Activated CD8-positive, alpha-beta memory T cell treated with anti-CD3 and anti-CD28 coated beads for 24 hours (primary cell): ENCODE measurements at places on chromosomes 2 and 18.

DNA sequence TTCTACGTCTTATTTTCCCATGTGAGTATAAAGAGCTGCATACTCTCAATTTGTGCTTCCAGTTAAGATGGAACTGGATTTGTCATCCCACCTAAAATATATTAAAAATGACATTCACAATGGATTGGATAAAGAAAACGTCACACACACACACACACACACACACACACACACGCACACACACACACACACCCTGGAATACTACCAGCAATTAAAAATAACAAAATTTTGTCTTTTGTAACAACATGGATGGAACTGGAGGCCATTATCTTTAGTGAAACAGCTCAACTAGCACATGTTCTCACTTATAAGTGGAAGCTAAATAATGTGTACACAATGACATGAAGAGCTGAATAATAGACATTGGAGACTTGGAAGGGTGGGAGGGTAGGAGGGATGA, 3.8 kb upstream of the QPCT start:
- DNase-seq = no peak

- DNase-seq = no peak
Measured at GRCh38 chr2:50858156-50858555, 173.8 kb downstream of the NRXN1 start.

- no peak for DNase-seq
Measured at GRCh38 chr2:42214669-42215068, 45.5 kb downstream of the EML4 start.

GRCh38 chr2:181581534-181581933, 75.4 kb downstream of the CERKL start:
- no peak for DNase-seq

- no peak for DNase-seq
Measured at GRCh38 chr2:24793761-24794435, 673 bp downstream of the CENPO start.

DNA sequence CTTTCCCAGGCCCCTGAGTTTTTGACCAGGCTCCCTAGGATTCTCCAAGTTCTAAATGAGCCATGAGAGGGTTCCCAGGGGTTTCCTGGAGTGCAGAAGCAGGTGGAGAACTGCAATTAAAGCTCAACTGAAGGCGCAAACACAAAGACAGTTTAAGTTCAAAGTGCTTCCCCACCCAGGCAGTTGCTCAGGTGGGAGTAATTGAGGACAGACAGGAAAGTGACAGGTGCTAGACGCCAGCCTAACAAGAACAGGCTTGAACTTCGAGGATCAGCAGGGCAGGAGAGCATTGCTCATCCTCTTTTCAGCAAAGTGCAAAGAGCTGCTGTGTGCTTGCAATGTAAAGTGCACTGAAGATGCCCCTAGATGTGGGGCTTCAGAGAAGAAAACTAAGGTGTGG, 77.2 kb upstream of the ST8SIA3 start:
- DNase-seq = no peak

- DNase-seq = no peak
Measured at GRCh38 chr18:35634323-35634722, 52.8 kb downstream of the GALNT1 start.

GRCh38 chr2:861655-862354, 88.8 kb upstream of the SNTG2 start:
- DNase-seq = no peak

DNA sequence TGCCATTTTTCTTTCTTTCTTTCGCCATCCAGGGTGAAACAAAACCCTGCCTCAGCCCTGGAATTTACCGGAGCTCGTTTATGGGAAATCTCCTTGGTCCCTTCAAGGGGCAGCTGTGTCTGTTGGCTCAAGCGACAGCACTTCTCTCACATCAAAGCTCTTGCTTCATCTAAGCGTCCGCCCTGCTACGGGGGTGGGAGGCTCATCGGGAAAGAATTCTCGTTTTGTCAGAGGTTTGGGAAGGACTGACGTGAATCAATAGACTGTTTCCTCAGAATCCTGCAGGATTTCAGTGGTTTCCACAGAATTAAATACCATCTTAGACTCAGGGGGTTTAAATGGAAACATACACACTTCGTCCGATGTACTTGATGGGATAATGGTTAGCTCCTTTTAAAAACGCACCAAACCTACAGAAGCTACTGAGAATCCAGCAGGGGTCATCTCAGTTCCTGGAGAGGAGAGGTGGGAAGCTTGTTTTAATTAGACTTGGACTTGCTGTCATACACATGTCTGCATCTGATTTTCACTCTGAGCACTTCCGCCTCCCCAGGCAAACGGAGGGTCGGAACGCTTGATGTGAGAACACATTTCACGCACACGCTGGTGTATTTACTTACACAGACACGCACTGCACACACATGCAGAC, 91.6 kb downstream of the ASB1 start:
- DNase-seq = no peak

GRCh38 chr2:177260379-177260778, 4.1 kb downstream of the NFE2L2 start:
- no peak for DNase-seq

GRCh38 chr18:59249199-59249774, 24.0 kb downstream of the RAX start:
- DNase-seq = no peak

DNA sequence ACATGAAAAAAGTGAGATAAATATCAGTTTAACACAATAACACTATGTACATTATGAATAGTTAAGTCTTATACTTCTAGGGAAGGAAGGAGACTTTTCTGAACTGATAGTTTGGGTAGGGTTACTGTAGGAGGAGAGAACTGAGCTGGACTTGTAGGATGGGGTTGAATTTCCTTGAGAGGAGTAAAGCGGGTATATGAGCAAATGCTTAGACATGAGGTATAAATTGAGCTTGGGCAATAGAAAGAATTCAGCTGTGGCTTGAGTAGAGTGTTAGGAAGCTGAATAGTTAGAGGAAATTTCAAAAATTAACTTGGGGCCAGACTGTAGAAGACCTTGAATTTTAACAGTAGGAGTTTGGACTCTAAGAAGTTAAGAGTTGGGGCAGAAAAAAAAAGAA, 45.1 kb downstream of the LCLAT1 start:
- no peak for DNase-seq

GRCh38 chr2:202387608-202388342, 11.6 kb downstream of the BMPR2 start:
- no peak for DNase-seq

- DNase-seq = no peak
Measured at GRCh38 chr2:42079737-42080287, 32.0 kb downstream of the PKDCC start.

DNA sequence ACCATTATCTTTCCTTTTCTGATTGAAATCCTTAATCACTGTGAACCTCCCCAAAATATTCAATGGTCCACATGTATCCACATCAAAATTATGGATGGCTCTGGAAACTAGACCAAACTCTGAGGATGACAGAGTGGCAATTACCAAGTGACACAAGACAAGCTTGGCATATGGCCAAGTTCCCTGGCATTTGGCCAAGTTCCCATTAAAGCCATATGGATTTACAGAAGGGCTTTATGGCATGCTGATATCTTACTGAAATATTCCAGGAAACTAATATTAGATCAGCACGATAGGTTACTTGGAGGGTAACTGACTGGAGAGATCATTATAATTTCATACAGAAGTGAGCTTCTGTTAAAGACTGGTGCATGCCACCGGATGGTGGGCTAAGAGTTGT, 21.9 kb upstream of the CERS6 start:
- DNase-seq = no peak

GRCh38 chr2:215002500-215002899, 135.9 kb downstream of the ABCA12 start:
- DNase-seq = no peak

- DNase-seq = no peak
Measured at GRCh38 chr2:168525716-168526446, 69.8 kb downstream of the CERS6 start.

DNA sequence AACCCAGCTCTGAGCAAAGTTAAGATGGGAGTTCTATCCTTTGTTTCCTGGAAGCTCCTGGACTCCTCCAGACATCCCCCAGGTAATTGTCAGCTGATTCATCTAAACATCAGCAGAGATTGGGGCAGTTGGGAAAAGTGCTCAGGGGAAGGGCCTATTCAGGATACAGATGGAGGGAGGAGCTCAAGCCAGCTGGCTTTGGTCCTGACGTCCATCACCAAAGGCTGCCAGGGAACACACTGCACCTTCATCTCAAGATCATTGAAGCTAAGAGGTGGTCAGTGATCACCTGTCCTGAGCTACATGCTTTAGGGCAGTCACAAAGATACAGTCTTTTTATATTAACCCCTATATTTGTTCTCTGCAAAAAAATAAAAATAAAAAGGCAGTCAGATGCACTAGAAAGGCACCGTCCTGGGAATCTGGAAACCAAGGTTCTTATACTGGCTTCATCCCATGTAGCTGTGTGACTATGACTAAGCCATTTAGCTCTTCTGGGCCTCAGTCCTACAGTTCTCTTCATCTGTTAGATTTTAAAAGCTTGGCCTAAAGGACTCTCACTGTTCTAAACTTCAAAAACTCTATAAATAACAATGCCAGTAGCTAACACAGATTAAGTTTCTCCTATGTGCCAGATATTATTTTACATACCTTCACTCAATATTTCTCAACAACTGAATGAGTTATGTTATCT, 446.5 kb downstream of the BCL11A start:
- no peak for DNase-seq

- no peak for DNase-seq
Measured at GRCh38 chr2:86596118-86596517, 27.5 kb downstream of the RNF103 start.
